ENCODE measurements at places on chromosomes 12 and 14.

- DNase-seq, result no peak
Measured at GRCh38 chr12:31494455-31494854, 96.5 kb downstream of the DENND5B start.

GRCh38 chr12:122354958-122355641 is 67.4 kb downstream of the CLIP1 start:
- no peak for DNase-seq

- no peak for DNase-seq
Measured at GRCh38 chr12:118307069-118307954, 65.4 kb downstream of the TAOK3 start.

- no peak for DNase-seq
Measured at GRCh38 chr12:130709151-130709970, 6.7 kb downstream of the RIMBP2 start.

DNA sequence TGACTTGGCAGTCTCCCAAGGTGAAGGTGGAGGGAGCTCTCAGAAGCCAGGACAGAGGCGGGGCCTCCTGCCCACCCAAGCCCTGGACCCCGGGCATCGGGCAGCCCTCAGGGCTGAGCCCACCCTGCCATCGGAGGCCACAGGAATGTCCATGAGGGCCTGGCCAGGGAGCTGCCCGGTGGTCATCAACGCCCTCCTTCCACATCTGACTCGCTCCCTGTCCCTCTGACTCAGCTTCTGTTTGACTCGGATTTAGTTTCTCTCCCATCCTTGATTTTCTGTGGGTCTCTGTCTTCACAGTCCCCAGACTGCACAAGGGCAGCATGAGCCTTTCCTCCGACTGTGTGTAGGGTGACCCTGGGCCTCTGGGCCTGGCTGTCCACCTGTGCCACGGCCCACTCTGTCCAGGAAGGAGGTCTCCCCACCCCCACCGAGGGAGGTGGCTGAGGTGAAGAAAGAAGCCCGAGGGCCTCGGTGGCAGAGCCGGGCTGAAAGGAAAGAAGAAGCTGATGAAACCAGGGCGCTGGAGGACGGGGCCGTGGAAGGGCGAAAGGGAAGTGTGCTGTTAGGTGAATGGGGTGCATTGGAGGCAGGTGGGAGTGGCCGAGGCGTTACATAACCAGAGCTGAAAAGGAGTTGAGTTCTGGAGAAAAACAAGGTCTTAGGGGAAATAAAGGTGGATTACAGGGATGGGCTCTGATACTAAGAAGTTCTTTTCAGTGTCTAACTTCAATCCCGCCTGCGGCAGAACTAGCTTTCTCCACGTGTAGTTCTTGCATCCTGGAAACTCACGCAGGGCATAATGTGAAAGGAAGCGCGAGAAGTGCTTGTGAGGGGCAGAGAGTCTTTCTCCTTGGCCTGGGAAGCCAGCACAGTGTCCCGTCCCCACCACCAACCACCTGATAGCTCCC is 16.7 kb upstream of the TMEM106C start:
- DNase-seq, result no peak

- no peak for DNase-seq
Measured at GRCh38 chr14:68199554-68200151, 380.1 kb downstream of the RAD51B start.

DNA sequence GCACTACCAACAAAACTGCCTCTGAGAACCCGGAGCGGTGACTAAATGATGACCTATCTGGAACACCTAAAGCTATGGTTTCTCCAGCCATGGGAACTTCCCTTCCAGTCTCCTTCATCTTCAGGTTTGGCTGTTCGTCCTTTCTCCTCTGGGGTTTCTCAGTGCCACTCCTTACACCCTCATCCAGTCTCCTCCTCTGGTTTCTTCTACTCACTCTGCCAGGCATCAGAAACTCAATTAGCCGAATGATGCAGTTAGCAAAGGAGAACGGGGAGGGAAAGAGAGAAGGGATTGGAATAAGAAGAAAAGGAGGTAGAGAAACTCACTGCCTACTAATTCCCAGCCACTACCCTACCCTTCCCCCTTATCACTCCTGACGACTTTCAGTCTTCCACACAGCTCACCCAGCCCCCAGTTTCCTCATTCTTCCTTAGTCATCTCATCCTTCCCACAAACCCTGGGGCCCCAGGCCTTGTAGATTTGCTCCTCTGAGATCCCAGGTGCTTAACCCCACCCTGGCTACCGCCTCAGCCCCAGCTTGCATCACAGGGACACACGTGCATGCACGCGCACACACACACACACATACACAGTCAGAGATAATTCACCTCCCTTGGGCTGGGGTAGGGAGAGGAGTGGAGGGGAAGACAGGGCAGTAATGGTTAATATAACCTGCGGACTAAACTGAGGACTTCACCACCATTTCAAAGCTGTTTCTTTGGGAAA is 13.0 kb downstream of the FGD6 start:
- no peak for DNase-seq

DNA sequence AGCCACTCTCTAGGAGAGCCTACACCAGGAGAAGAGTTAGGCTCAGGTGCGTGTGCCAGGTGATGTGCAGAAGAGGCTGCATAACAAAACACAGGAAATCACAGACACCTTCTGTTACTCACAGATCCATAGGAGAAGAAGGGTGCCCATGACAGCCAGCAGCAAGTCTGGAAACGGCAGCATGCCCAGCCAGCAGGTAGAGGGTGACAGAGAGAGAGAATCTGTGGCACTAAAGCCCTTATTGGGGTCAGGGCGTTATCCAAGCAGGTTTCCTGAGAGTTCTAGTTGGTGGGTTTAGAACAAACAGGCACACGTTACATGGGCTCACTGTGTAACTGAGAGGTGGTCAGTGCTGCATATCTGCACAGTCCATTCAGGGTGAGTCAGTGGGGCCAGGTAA is 14.9 kb upstream of the SLC8A3 start:
- DNase-seq, result no peak

All from stimulated activated CD8-positive, alpha-beta memory T cell treated with anti-CD3 and anti-CD28 coated beads, Interleukin-4, amount 100 ng/mL, for 1 hour (primary cell).